ENCODE measurements at places on chromosomes 16 and 17.

- no peak for DNase-seq
Measured at GRCh38 chr17:56830726-56831368, 2.9 kb downstream of the C17orf67 start.

GRCh38 chr16:80654094-80654862, 113.5 kb downstream of the DYNLRB2 start:
- no peak for DNase-seq

DNA sequence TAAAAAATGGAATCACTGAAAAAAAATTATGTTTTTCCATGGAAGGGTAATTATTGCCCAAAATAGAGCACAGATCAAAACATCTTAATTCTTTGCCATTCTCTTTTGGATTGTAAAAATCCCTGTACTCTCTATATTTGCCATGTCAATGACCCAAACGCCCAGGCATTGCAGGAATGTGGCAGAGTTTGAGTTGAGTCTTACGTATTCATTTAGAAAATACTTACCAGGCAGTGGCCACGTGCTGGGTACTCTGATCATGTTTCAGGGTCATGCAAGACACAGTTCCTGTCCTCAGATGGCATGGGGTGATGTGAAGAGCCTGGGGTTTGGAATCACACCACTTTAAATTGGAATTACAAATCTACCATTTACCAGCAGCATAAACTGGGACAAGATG, 267.7 kb downstream of the ABCC12 start:
- DNase-seq = no peak

- peak; percentile 75 for DNase-seq
Measured at GRCh38 chr17:43846221-43846712, 709 bp upstream of the CD300LG start.

GRCh38 chr16:57619606-57620334, 8.7 kb upstream of the ADGRG1 start:
- DNase-seq = peak; percentile 88
